ENCODE measurements at places on chromosomes 7 and 10.

GRCh38 chr7:81484261-81484660, 285.6 kb downstream of the HGF start:
- no peak for DNase-seq

DNA sequence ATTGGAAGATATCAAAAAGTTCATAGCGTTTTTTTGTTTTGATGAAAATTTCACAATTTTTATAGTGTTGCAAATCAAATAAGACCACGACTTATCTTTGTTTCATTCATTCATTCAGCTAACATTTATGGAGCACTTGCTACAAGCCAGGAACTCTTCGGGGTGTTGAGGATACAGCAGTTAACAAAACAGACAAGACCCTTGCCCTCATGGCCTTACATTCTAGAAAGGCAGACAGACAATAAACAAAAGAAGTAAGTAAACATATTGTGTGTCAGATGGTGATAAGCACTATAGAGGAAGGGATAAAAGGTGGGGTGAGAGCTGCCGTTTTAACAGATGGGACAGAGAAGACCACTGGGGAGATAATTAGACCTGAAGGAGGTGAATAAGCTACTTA, 41.6 kb upstream of the GSAP start:
- no peak for DNase-seq

- DNase-seq: no peak
Observed at GRCh38 chr10:77138541-77138940, 499.1 kb downstream of the KCNMA1 start.

GRCh38 chr7:100137851-100138760, 10.6 kb upstream of the LAMTOR4 start:
- DNase-seq: no peak

DNA sequence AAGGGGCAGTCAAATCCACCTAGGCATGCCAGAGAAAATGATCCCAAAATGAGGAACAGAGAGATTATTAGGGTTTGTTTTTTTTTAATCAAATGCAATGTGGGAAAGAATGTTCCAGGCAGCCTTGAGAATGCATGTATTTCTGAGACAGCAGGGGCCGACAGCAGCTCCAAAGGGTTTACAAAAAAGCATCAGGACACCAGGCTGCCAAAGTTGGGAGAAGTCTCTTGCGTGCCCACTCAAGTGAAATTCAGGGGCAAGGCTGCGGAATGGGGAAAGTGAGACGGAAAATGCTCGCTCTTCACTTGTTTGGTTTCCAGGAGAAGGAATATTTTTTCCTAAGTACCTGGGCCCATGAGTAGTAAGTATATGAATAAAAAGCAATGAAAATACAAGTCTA, 101.2 kb downstream of the USP6NL start:
- no peak for DNase-seq

- DNase-seq: peak; percentile 39
Observed at GRCh38 chr7:106421181-106421762, 136.5 kb upstream of the NAMPT start.
